ENCODE measurements at places on chromosomes 3 and 15.

DNA sequence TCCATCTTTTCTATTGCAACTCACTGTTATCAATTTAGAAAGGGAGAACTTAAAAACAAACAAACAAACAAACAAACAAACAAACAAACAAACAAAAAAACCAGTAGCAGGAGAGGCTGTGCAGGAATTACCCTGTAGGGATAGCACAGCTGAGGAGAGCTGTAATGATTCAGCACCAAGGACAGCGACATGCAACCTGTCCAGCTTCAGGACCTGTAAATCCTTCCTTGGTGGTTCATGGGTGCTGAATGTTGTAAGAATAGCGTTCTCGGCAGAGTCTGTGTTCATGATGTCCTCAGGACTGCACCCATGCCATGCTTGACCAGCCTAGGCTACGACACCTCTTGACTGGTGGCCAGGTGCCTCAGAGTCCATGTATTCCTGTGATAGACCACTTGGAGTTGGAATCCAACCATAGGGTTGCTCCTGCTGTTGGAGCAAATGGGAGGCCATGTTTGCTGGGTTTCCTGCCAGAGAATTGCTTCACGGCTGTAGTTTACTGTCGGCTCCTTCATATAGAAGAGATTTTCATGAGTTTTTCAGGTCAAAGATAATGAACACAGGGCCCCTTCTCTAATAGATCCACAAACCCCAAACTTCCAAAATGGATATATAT, 65.9 kb downstream of the CACNA2D3 start:
- DNase-seq, result no peak

- no peak for DNase-seq
Measured at GRCh38 chr3:105594219-105594618, 227.5 kb downstream of the ALCAM start.

GRCh38 chr15:65028338-65028737, 1.1 kb downstream of the MTFMT start:
- DNase-seq, result no peak

DNA sequence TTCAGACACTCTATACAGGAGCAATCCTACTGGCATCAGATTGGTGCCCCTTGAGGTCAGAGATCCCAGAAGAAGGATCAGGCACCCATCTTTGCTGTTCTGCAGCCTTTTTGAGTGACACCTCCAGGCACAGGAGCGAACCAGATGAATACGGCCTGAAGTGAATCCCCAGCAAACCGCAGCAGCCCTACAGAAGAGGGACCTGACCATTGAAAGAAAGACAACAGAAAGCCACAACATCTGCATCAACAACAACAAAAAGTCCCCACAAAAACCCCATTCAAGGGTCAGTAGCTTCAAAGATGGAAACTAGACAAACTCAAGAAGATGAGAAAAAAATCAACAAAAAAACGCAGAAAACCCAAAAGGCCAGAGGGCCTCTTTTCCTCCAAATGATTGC, 130.4 kb downstream of the PPM1L start:
- DNase-seq, result no peak

GRCh38 chr3:37661615-37662306, 199.9 kb upstream of the CTDSPL start:
- DNase-seq, result no peak

- no peak for DNase-seq
Measured at GRCh38 chr15:99197856-99198255, 51.5 kb downstream of the TTC23 start.

- DNase-seq, result peak; percentile 71
Measured at GRCh38 chr15:40344631-40345120, 3.9 kb upstream of the CCDC9B start.

- no peak for DNase-seq
Measured at GRCh38 chr3:115513416-115513800, 109.9 kb upstream of the GAP43 start.

DNA sequence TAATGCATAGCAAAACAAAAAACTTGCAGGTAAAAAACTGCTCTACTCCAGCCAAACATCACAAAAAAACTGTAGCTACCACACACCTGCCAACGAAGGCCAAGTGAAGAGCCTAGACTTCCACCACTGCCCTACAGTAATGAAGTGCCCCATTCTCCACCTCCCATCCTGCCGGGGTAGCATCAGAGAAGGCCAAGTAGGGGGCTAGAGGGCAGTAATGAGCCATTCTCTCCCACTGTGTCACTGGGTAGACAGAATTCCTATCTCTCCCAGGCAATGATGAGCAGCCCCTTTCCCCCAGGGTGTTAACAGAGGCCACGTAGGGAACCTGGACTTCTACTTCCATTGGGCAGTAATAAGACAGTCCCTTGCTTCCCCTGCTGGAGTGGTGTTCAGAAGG, 9.5 kb downstream of the SEC22C start:
- DNase-seq, result no peak

DNA sequence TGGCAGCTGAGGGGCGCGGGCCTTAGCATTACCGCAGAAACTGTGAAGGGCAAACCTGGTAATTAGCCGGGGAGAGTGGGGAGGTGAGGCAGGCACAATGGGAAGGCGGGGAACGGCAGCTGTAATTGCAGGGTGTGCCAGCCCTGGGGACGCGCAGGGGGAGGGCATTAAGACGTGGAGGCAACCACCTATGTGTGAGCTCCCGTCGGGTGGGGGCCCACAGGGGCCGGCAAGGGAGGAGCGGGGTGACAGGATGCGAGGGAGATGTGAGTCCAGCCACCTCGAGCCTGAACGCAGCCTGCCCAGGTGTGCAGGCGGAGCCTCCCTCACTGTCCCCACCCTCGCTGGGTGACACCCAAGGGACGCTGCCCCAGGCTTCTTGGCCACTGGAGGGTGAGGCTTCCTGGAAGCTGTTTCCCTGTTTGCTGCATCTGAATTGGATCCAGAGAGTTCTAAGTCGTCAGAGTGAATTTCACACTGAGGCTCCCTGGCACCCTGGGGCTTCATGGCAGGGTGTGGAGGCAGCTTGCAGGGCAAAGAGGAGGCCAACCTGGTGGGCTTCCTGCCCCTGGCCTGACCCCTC, 130.6 kb upstream of the MEF2A start:
- DNase-seq, result peak; percentile 30

DNA sequence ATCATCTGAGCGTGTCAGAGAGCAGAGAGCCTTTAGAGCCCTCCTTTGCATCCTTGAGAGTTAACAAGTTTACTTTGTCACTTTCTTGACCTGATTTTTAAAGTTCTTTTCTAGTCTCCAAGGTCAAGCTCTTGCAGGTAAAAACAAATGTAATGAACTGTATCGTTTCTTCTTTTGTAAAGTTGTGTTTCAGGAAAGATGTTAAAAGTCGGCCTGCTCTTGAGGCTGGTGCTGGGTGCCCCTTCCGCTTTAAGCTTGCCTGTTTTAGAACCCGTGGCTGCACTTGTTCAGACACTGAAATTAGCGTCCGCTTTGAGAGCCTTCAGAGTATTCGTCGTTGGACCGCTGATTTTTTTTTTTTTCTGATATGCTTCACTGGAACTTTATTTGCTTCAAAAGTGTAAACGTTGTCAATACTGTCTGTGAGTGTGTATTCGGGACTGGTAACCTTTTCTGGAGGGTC, 52.6 kb upstream of the ULK4 start:
- DNase-seq, result no peak

DNA sequence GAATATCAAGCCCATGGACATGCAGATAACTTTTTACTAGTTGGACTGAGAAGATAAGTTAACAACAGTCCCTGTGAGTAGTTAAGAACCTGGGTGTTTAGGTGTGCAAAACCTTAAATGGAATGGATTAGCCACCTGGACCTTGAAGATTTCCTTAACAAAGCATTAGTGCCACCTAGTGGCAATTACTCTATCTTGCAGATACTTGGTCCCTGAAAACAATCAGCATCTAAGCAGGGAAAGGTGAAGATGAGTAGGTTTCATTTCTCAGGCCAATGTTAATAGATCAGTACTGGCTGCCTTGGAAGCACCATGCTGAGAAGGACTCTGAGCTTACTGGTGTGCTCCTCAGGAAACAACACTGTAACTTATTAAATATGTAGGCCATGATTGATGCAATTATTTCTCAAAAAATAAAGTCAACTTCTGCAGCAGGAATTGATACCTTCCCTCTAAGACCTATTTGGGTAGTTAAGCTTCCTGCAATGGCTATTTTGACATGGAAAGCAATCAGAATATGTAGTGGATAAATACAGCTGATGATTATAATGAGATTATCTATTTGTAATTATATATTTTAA, 329.4 kb downstream of the TBC1D5 start:
- DNase-seq, result no peak

DNA sequence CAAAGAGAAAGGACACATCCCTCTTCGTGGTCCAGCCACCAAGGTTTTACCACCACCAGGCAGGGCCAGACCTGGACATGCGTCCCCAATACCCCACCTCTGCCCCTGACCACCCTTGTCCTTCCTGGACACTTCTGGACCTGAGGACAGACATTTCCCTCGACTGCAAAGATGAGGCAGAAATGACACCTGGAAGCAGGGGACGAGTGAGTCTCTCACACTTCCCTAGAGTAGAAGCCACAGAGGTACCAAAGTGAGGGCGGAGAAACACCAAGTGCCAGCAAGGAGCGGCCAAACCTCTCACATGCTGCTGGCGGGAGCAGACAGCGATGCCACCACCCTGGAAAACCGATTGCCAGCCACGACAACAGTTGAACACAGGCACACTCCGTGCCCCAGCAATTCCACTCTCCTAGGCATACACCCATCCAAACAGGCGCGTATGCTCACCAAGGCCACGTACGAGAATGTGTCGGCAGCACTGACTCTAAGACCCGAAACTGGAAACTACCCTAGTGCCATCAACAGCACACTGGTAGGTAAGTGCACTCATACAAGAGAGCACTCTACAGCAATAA, 207.0 kb upstream of the NSMCE3 start:
- DNase-seq, result no peak

DNA sequence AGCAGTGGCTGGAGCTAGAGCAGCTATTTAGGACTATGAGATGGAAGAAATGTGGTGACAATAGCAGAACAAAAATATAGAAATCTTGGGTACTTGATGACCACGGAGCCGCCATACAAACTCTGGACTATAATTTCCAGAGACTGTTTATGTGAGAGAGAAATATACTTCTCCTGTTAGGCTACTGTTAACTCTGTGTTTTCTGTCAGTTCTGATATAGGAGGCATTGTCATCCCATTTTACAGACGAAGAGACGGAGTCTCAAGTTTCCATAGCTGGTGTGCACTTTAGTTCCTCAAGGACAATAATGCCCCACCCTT, 22.8 kb upstream of the RFTN1 start:
- no peak for DNase-seq

DNA sequence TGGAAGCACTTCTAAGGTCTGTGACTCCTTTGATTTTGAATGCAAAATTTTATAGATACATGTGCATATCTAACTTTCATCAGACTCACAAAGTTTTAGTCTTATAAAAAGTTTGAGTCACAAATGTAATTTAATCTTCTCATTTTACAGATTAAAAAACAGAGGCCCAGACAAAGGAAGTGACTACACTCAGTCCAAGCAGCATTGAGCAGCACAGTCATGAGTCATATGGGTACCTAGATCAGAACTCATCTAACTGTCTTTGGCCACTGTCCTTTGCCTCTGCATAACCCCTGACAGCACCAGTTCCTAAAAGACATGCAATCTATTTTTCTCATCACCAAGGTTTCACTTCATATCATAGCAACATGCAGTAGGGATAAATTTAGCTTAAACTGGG, 210.7 kb upstream of the KCNH8 start:
- no peak for DNase-seq

GRCh38 chr3:10444511-10444910, 60.9 kb downstream of the ATP2B2 start:
- no peak for DNase-seq

DNA sequence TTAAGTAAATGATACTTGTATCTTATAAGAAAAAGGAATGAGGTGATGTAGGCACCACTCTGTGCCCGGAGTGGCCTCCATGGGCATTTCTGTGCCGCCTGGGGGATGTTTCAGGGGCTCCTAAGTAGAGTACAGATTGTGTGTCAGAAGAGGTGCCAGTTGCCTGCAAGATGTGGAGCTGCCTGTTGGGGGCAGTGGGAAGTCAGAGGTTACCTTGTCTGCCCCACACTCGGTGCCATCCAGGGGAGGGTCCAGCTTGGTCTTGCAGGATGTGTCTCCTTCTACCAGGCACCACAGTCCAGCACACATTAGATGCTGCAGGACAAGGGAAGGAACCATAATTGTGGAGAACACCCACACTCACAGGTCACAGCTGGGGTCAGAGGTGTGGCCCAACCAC, 208.8 kb downstream of the ADAMTS17 start:
- DNase-seq, result no peak

GRCh38 chr3:380801-381200, 184.2 kb downstream of the CHL1 start:
- no peak for DNase-seq

DNA sequence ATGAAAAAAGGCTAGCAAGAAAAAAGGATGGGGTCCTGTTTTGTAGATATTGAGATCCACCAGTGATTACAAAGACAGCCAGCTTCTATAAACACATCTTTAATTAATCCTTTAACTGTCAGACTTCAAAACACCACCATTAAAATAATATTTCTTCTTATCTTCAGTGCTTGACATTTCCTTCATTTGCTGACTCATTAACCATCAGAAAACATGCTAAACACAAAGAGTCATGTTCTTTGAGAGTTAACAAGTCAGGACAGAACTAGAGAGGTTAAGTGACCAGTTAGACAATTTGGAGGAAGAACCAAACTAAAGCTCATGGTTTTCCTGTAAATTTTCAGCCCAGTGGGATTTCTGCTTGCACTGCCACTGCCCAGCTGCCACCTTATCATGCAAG, 111.4 kb downstream of the MEIS2 start:
- no peak for DNase-seq

DNA sequence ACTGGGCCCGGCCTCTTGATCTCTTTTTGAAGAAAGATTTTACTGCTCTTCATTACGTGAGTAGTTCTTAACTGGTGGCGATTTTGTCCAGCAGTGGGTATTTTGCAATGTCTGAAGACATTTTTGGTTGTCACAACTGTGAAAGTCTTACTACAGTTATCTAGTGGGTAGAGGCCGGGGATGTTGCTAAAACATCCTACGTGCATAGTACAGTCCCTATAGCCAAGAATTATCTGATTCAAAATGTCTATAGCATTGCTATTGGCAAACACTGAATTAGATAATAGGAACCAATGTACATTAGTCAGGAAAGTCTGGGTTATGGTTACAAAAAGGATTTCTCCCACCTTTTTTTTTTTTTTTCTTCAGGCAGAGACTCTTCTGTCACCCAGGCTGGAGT, 38.1 kb downstream of the FOXL2 start:
- DNase-seq, result no peak

GRCh38 chr3:106337116-106337515, 468.3 kb upstream of the CBLB start:
- DNase-seq, result no peak

DNA sequence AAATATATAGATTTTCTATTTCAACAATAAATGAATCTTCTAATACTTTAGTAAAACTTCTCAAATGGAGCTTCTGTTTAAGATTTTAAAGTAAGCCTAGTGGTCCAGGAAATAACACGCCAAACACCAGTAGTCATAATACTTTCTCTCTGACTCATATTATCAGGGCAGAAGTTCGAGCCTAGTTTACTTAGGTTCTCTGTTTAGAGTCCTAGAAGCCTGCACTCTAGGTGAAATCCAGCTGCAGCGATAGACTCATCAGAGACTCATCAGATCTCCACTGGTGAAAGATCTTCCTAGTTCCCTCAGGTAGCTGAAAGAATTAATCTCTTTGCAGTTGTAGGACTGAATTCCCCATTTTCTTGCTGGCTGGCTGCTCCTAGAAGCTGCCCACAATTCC, 552.5 kb upstream of the ROBO2 start:
- no peak for DNase-seq
